ENCODE measurements at places on chromosomes 16 and 17.

DNA sequence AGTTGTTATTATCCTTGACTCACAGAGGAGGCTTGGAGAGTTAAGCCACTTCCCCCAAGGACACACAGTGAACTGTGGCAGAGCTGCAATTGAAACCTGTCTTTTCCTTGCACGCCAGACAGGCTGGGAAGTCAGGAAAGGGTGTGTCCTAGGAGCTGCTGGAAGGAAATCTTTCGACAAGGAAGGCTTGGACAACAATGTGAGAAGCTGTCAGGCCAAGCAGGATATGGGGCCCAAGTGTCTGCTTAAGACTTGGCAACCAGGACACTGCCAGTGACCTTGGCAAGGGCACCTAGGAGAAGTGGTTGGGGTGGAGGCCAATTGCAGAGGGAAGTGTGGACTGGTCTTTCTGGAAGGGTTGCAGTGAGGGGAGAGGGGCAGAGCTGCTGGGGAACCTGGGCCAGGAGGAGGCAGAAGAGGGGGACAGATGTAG, 2.1 kb upstream of the CAMKK1 start:
- no peak for DNase-seq

DNA sequence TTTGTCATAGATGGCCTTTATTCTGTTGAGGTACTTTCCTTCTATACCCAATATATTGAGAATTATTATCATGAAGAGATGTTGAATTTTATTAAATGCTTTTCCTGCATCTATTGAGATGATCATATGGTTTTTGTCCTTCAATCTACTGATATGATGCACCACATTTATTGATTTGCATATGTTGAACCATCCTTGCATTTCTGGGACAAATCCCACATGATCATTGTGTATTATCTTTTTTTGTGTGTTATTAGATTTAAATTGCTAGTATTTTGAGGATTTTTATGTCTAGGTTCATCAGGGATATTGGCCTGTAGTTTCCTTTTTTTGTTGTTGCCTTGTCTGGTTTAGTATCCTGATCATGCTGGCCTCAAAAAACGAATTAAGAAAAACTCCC, 124.5 kb upstream of the CES5A start:
- DNase-seq, result no peak

DNA sequence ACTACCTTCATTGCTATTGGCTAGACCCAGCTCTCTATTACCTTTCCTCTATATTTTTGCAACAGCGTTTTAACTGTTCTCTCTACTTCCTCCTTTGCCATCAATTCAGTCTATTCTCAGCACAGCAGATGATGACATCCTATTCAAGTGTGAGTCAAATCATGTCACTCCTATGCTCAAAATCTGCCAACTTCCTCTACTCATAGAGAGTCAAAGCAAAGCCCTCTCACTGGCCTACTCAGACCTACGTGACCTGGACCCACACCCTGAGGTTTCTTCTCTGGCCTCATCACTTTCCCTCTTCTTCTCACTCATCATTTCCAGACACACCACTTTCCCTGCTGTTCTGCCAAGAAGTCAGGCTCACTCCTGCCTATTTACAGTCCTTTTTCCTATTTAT, 289.0 kb upstream of the AXIN2 start:
- DNase-seq, result no peak

DNA sequence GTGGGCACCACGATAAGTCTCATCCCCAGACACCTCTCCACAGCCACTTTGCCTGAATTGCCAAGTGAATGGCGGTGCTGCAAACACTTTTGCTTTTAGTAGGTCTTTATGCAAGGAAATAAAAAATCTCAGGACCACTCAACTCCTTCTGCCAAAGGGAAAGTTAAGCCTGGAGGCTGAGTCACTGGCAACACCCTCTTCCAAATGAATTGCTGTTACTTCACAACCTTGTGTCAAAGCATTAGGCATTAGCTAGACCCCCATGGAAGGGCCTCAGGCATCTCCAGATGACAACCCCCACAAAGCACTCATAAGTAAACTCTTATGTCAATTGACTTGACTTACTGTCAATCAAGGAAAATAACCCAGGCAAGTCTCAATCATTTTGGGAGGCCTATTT, 43.0 kb downstream of the RNF112 start:
- DNase-seq, result no peak

DNA sequence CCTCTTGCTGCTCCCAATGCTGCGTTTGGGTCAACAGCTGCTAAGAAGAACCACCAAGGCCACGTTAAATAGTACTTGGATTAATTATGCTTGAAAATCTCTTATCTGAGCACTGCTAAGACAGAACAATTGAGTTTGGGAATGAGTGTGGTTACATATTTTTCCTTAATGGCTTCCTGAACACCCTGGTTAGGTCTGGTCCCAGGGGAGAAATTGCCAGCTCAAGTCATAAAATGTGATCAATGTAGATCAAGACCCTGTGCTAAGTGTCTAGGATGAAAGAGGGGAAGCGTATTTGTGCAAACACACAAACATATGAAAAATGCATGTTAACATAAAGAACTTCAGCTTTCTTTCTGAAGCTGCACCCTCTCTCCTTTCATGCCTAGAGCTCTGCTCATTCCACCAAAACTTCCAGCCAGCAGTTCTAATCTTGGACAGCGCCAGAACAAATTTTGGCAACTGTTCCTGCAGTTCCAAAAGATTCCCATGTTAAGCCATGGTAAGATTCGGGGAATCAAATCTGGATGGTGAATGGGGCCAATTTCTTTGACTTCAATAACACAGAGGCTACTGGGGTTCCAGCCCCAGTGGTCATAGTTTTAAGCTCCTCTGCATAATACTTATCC, 72.0 kb downstream of the ZFHX3 start:
- DNase-seq, result no peak

DNA sequence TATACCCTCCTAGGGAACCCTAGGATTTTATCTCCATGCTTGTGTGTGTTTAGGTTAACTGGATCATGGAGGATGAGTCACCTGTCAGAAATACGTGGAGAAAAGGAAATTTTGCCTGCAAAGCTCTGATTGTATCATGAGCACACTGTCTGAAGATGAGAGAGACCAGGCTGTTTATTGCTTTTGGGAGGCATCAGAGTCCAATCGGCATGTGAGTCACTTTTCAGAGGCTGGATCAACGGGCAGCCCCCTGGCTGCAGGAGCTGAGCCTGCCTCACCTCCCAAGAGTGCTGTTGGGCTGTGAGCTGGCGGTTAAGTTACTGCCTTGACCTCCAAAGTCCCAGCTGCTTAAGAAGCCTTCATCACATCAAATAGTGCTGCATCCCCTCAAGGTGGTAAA, 41.5 kb upstream of the MED9 start:
- no peak for DNase-seq

DNA sequence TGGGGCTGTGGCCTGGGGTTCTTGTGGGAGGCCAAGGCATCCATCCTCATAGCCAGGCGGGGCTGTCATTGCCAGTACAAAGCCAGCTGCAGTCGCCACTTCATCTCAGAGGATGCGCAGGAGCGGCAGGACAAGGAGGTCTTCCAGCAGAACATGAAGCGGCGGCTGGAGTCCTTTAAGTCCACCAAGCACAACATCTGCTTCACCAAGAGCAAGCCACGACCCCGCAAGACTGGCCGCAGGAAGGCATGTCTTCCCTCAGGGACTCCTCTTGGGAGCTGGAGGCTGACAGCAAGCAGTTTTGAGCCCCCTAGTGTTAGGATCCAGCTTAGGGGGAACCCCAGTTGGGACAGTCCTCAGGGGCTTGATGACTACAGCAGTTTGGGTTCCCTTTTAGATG, 15.1 kb upstream of the PLEKHG4 start:
- DNase-seq, result no peak

GRCh38 chr17:48718761-48719641, 3.3 kb downstream of the PRAC1 start:
- DNase-seq, result no peak

DNA sequence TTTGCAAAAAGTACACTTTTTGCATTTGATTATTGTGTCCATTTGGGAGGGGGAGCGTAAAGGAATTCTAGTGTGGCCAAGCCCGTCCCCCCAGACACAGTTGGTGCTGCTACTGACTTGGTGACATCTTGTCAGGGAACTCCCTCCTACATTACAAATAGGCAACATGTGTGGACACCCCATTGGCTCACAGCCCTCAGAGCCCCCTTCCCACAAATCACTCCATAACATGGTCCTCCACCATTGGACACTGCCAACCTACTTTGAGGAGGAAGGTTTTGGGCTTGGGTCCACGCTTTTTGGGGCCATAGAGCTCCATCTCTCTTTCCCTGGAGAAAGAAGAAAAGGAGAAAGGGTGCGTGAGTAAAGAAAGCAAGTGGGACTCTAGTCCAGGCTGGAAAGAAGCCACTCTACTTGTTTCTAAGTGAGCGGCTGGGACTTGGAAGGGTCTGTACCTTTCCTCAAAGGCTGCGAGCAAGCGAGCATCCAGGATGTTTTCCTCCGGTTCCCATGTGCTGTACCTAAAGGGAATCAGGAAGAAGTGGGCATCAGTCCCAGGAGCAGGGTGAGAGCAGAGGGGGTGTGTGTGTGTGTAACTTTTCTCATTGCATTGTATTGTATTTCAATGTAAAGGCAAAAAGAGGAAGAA, 958 bp downstream of the CBX8 start:
- DNase-seq, result no peak

DNA sequence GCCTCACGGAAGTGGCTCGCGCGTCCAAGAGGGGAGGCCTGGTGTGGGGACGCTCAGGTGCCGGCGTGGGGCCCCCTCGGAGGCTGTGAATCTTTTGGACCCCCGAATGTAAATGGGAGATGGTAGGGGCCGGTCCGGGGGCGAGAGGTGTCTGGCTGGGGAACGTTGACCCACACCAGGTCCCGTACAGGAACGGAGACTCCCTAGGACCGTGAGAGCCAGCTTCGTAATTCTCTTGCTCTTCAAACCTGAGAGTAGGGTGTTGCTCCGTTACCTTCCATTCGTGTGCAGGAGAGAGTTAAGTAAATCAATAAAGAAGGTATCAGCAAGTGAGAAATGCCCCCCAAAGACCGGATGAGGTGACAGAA, 481 bp downstream of the LYRM1 start:
- no peak for DNase-seq

GRCh38 chr17:6927290-6928126, 68.3 kb upstream of the ALOX12 start:
- no peak for DNase-seq

DNA sequence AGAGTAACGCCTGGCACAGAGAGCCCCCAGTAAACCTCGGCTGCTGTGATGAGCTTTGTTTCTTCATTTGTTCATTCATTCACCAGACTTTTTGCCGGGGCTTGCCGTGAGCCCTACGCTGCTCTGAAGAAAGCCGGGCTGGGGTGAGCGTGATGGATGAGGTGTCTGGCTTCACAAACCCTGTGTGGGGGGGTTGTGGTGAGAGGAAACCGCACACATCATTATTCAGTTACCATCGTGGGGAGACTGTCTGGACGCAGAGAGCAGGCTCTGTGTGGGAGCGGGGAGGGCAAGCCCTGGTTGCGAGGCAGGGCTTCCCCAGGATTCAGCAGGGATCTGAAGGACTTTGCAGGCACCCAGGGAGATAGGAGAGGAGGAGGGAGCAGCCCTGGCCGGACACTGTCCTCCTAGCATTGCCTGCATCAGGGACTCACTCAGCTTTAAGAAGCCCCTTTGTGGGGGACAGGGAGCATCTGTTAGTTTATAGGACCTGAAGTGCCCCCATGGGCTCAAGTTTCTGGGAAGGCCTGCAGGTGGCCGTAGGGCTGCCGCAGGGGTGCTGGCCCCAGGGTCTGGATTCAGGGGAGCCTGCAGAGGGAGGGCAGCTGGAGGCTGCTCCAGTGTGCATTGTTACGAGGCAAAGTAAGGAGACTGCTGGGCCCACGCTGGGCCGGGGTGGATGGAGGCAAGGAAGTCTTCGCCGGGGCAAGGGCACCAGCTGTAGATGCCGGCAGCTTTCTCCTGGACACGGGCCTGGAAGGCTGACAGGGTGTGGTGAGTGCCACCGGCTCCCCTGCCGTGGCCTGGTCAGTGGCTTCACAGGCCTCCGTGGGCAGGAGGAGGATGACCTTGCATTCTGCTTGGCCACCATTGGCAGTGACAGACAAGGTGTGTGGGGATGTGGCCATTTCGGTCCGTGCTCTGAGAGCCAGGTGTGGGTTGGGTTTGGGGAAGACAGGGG, 334.5 kb downstream of the SEC14L1 start:
- DNase-seq, result no peak

DNA sequence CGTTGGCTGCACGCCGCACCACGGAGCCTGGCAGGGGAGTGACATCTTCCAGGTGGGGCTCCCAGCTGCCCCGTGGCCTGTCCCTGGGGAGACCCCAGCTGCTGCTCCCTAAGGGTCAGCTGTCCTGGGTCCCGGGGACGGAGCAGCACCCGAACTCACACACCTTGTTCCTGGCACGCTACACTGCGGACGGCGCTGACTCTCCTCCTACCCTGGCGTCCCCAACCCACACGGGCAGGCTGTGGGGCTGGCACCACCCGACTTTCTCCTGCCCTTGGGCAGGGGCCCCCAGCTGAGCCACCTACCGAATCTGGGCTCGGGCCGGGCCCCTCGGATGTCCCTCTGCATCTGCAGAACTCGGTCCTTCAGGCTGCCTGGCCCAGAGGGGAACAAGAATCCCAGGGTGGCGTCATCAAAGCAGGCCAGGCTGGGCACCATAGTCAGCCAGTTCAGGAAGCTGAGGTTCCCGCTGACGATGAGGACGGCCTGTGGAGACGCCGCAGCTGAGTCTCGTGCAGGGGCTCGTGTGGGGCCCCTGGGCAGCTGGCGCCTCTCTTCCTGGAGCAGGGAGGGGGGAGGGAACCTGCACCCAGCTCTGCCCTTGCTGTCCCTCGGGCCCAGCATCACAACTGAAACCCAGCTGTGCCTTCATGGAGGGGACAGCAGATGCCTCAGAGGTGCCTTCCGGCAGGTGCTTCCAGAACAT, 70.5 kb upstream of the GNG13 start:
- no peak for DNase-seq

DNA sequence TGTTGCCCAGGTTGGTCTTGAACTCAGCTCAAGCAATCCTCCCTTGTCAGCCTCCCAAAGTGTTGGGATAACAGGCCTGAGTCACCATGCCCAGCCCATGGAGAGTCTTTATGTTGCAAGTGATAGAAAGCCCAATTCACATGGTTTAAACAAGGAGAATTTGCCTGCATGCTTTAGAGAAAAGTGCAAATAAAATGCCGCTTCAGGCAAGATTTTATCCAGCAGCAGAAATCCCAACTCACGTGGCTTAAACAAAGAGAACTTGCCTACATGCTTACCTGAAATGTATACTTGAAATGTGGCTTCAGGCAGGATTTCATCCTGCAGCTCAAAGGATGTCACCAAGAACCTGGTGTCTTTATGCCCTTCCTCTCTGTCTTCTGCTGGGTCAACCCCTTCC, 28.8 kb upstream of the XYLT2 start:
- DNase-seq, result no peak

- no peak for DNase-seq
Observed at GRCh38 chr16:50102051-50102746, 36.4 kb downstream of the HEATR3 start.

- no peak for DNase-seq
Observed at GRCh38 chr16:83138976-83139690, 512.4 kb downstream of the CDH13 start.

GRCh38 chr16:51141106-51141505, 10.0 kb downstream of the SALL1 start:
- DNase-seq, result no peak
